ENCODE measurements at places on chromosomes 7 and 10. TPM values are rescaled to one million over a fixed set of nuclear protein-coding genes. Genes with fewer than 3 reads are reported as not detected.

GRCh38 chr10:124340033-124340760, 78.5 kb downstream of the OAT start:
- DNase-seq, result peak; percentile 15

Gene TMEM273
- polyA plus RNA-seq, result 6.1 TPM

Gene GHRHR
- 0.92 TPM for polyA plus RNA-seq

Gene FRMPD2
- polyA plus RNA-seq, result 0.07 TPM

Gene NOD1
- polyA plus RNA-seq, result 10.7 TPM

Gene PARD3
- 41.4 TPM for polyA plus RNA-seq

GRCh38 chr7:16062269-16062668, 359.1 kb downstream of the CRPPA start:
- peak; percentile 64 for DNase-seq

Gene ANKRD7
- polyA plus RNA-seq, result not detected

DNA sequence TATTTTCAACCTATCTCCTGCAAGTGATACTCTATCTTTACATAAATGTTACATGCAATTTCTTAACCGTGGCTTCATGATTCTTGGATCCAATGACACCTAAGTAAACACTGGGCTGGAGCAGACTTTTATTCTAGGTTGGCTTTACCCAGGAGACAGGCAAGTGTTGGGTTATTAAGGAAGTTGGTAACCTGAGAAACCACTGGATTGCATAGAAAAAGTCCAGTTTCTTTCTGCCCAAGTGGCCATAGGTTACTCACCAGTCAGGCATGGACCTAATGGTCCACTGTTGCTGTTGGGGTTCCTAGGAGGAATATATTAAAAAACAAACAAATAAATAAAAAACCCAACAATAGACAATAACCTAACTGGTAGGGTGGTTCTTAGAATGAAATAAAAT, 112.8 kb downstream of the SEMA3D start:
- no peak for DNase-seq

DNA sequence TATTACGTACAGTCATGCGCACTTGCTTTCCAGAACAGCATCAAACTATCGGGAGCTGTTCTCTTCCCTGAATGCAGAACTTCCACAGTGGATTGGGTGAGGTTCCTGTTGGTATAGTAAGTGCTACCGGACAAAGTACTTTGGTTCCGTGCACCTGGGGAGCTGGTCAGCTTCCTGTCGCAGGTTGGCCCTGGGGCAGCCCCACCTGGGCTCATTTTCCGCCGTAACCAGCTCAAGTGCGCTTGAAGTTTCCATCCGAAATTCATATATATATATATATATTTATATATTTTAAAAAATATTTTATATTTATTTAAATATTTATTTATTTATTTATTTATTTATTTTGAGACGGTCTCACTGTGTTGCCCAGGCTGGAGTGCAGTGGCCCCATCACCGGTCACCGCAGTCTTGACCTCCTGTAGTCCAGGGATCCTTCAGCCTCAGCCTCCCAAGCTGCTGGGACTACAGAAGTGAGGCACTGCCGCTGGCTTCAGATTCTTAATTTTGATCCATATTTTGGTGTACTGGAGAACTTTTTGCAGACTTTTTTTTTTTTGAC, 6.5 kb downstream of the SCART1 start:
- no peak for DNase-seq

Gene ERVW-1
- polyA plus RNA-seq, result 2.4 TPM

- DNase-seq, result no peak
Observed at GRCh38 chr10:30827531-30828120, 198.1 kb upstream of the LYZL2 start.

DNA sequence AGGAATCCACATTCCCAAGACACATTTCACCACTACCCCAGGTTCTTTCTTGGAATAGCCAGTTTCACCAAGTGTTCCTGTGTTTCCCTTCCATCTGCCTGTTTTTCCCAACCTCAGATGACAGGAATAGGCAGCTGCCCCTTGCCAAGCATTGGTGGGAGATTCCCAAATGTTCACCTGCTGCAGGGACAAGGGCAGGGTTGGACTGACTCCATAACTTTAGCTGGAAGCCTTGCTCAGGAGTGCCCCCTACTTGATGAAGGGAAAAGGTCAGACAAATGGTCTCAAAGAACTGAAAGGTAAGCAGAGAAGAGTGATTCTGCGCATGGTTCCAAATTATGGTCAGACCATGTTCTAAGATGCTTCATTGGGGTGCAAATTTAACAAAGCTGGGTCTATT, 45.1 kb upstream of the LYZL1 start:
- DNase-seq, result no peak

GRCh38 chr7:131249483-131249882, 78.2 kb upstream of the MKLN1 start:
- DNase-seq, result no peak

DNA sequence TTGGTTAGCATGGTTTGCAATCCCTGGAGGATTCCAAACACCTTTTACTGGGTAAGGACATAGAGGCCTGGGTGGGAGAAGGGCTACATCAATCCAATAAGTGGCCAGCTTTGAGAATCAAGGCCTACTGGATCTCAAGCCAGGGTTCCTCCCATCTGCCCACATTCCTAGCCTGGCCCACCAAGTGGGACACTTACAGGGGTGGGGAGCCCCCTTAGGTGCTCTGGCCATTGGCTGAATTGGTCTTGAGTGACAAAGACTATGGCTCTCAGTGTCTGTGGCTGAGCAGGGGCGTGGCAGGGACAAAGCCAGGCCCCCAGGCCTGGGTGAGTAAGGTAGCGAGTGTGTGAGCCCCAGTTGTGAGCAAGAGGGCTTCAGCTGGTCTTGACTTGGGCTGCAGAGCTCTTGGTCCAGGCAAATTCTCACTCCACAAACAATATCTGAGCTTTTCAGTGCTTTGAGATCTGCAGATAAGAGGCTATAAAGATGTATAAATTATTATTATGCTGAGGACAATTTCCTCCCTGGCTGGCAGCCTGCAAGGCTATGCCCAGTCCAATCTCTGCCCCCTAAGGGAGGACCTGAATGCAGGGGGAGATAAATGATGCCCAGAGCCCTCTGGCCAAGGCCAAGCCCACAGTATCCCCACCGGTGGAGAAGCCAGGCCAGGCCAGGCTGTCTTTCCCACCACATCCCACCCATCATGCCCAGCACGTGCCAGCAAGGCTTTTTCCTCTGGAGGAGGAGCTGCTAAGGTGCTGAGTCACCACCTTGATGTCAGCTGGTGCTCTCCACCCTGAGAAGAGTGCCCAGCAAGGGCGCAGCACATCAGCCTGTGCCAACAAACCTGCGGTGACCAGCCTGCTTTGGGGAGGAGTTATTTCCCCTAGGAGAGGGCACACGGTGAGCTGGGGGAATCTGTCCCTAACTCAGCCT, 80.7 kb upstream of the DUSP5 start:
- DNase-seq, result no peak

Gene MPLKIP
- 22.9 TPM for polyA plus RNA-seq

Gene PNLIPRP1
- polyA plus RNA-seq, result not detected

Gene STEAP4
- polyA plus RNA-seq, result 5.8 TPM

DNA sequence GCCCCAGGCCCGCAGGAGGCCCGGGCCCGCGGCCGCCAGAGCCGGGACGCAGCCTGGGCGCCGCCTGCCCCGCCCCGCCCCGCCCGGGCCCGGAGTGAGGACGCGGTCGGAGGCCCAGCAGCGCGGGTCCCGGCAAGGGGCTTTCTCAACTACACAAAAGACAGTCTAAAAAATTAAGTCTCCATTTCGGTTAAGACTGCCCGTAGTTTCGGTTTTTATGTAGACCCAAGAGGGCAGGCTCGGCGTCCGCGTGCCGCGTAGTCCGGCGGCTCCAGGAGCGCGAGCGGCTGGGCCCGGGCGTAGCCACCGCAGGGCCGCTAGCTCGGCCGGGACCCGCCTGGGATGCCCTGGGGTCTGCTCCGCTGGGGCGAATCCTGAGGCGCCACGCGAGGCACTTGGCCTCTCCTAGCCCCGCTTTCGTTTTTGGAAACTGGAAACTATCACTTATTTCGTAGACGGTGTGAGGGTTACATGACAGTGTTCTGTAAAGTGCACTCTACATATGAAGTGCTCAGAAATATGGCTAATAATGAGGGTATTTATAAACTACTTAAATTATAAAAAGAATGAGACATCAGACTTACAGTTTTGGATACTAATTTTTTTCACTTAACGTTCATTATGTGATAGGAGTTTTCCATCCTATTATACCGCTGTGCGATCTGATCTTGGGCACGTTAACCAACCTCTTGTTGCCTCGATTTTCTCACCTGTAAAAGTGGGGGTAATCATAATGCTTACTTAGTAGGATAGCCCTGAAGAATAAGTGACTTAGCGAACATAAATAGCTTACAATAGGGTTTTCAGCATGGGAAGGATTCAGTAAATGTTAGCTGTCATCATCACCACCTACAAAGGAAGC, 573 bp downstream of the BLVRA start:
- DNase-seq, result peak; percentile 46

Gene HOGA1
- 1.5 TPM for polyA plus RNA-seq

DNA sequence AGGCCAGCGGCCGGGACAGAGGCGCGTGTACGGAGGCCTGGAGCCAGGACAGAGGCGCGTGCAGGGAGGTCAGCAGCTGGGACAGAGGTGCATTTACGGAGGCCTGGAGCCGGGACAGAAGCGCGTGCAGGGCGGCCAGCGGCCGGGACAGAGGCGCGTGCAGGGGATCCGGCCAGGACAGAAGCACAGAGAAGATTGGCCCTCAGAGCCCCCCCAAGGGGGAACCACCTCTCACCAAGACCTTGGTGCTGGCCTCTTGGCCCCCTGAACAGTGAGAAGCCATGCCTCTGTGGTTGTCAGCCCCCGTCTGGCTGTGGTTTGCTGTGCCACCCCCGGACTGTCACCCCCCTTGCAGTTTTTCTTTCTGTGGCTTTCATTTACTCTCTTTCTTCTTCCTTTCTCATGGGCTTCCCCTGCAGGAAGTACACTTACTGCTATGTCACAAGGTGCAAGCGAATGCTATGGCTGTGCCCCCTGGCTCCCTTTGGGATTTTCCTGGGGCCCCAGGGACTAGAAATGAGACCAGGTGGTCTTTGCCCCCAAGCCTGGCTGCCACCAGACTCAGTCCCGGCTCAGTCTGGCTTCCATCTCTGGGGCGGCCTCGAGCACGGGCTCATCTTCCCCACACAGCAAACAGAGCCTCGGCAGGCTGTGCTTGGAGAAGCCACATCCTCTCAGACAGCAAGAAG, 41.1 kb downstream of the INSIG1 start:
- no peak for DNase-seq

DNA sequence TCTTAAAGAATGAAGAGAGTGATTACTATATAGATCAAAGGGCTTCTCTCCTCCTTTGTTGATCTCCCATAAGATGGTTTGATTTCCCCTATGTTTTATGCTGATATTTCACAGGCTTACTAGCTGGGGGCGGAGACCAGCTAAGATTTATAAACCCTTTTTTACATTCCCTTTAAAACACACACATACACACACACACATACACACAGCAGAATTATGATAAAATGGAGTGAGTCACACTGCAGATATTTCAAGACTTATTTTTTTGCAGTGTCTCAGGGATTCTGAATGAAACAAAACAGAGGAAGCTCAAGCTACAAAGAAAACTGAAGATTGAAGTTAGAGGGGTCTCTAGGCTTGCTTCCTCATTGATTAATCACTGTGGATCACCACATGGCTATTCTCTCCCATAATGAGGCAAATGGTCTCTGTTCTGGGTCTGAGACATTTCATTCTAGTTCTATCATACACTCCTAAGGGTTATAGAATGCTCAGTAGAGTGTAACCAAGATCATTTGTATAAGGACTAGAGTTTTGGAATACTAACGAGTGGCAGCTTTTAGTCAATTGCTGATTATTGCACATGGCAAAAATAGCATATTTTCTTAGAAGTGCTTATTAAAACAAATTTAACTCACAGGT, 18.6 kb downstream of the INA start:
- DNase-seq, result no peak

Gene AP3M1
- 43.3 TPM for polyA plus RNA-seq

DNA sequence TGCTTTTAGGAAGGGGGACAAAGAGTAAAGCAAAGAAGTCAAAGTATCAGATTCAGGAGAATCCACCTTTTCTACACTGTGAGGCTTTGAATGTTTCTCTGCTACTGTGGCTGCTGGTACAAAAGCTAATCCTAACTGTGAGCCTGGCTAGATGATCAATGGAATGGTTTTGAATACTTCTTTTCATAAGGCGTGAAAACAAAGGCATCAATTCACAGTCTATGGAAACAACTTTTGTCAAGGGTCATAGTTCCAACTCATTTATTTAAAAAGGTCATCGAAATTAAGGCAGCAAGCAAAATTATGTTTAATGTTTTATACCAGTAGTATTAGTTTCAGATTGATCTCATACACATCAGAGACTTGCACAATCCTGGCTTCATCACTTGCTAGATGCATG, 118.1 kb downstream of the CTTNBP2 start:
- DNase-seq, result no peak

Gene HECTD2
- 25.1 TPM for polyA plus RNA-seq

Gene CRYGN
- polyA plus RNA-seq, result 0.33 TPM

GRCh38 chr7:121416533-121416932, 20.4 kb upstream of the FAM3C start:
- no peak for DNase-seq

- DNase-seq, result no peak
Observed at GRCh38 chr10:119140603-119141245, 24.8 kb downstream of the SFXN4 start.

Gene PRSS37
- polyA plus RNA-seq, result 0.28 TPM

Gene GIMAP1
- 3.0 TPM for polyA plus RNA-seq

DNA sequence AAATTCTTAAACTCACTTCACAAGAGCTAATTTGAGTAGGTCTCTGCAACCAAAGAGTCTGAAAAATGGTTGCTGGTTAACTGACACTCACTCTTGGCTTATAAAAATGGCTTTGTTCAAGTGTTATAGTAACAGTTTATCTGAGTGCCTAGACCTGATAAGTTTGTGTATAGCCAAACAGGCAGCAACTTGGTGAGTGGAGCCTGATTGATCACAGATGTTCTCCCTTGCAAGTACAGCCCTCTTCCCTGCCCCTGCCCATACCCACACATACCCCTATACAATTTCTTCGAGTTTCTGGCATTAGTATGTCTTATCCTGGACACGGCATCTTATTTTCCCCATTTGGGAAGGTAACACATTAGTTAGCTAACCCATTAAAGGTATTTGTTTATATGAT, 149.5 kb downstream of the SLC16A9 start:
- DNase-seq, result no peak

Gene MEOX2
- polyA plus RNA-seq, result 71.2 TPM

DNA sequence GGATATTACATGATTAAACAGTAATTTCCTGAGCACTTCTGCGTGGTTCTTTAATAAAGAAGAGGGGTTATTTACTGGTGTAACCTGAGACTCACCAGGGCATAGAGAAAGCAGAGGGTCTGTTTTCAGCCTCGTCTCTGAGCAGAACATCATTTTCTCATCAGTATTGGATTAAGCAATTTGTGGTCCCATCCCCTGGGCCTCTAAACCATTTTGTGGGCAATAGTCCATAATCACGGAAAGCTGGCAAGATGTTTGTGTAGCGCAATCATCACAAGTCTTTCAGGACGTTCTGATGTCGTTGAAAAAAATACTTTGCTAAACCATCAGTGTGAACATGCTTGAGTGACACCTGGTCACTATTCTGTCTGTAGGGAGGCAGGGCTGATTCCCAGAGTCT, 37.1 kb upstream of the SEC61G start:
- DNase-seq, result no peak

- DNase-seq, result no peak
Observed at GRCh38 chr10:60937022-60937421, 7.0 kb downstream of the RHOBTB1 start.

Gene TRPV5
- polyA plus RNA-seq, result not detected

GRCh38 chr7:158263964-158264748, 323.5 kb downstream of the PTPRN2 start:
- no peak for DNase-seq

- DNase-seq, result no peak
Observed at GRCh38 chr10:102418622-102419268, at the start of gene PSD. PSD (minus strand) TSS chr10:102418785; CDS start chr10:102417038, 1,747 bp downstream.

Data from muscle of arm (tissue), 14 donors.